Motor neuron (in vitro differentiated cells): ENCODE measurements at places on chromosomes 6 and 20.

- no peak for ATAC-seq
These were observed 114.2 kb upstream of the PHACTR1 start for GRCh38 chr6:12602342-12602741.

- no peak for ATAC-seq
These were observed 315.7 kb downstream of the TRDN start for GRCh38 chr6:123321020-123321419.

DNA sequence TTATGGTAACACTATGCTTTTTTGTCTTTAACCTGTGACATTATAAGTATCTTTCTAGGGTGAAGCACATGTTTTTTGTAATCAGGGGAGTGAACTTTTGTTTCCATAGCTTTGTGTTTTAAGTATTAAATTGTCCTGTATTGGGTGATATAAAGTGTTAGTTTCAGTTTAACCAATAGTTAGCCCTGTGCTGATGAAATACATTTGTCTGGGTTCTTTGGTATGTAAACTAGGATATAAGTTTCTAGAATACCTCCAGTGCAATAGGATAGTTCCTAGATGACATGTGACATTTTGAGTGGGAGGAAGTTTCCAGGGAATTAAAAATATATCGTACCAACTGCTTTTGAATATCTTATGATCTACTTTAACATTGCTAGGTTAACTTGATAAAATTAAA is 611.0 kb upstream of the MARCKS start:
- no peak for ATAC-seq

GRCh38 chr20:59429396-59429795 is 129.0 kb downstream of the EDN3 start:
- no peak for ATAC-seq

DNA sequence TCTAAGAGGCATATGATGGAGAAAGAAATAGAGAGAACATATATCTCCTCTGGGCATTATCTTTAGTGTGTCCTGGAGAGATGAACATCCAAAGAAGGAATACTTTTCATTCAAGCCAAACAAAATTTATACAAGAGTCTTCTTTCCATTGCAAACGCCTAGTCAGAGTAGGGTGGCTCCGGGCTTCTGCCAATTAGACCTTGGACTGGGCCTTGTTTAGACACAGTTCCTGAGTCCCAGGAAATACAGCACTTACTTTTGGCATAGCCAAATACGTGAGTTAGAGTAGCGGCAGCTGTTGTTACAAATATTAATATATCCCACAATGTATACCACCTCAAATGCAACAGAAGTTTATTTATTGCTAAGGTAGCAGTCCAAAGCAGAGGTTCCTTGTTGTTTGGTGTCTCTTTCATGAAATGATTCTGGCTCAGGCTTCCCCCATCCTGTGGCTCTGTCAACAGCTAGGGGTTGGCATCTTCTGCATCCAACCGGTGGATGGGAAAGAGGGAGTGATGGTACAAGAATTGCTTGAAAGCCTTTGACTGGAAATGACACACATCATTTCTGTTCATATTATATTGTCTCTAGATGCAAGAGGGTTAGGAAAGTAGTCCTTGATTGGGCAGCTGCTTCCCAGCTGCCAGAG is 148.0 kb upstream of the SPACA1 start:
- no peak for ATAC-seq

DNA sequence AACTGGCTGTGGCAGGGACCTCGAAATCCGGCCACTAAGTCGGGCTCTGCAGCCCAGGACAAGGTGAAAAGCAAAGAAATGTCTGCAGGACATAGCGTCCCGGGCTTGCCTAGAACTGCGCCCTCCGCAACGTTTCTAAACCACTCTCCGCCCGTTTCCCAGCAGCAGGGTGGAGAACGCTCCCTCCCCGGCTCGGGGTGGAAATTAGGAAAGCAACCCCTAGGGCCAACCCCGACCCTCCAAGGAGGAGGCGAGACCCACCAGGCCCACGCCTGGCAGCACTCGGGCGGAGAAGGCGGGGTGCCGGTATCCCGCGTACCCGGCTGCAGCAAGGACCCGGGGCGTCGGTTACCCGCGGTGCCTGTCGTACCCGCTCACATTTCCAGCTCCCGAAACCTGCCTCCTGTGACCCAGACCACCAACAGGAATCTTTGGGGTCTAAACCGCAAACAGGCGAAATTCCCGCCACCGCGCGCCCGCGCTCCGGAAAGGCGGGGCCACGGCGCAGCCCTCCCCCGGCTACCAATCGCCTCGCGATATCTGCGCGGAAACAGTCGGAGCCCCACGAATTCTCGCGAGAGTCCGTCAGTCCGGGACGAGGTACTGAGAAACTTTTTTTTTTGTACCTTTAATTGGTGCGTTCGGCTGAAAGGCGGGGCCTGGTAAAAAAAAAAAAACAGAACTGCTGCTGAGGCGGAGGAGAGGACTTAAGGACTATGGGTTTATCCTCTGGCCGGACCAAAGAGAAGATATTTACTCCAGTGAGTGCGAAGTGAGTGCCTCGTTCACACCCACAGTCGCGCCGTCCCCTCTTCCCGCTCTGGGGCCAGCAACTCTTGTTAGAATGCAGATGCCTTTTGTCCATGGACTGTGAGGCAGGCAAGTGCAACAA is at the start of gene MMS22L:
Gene MMS22L (minus strand): TSS at position 491 of the 892 bp plus-strand sequence. CDS start 739 bp downstream, outside the sequence.
- peak; percentile 99 for ATAC-seq

GRCh38 chr20:25318471-25319240 is 70.8 kb downstream of the PYGB start:
- peak; percentile 29 for ATAC-seq

DNA sequence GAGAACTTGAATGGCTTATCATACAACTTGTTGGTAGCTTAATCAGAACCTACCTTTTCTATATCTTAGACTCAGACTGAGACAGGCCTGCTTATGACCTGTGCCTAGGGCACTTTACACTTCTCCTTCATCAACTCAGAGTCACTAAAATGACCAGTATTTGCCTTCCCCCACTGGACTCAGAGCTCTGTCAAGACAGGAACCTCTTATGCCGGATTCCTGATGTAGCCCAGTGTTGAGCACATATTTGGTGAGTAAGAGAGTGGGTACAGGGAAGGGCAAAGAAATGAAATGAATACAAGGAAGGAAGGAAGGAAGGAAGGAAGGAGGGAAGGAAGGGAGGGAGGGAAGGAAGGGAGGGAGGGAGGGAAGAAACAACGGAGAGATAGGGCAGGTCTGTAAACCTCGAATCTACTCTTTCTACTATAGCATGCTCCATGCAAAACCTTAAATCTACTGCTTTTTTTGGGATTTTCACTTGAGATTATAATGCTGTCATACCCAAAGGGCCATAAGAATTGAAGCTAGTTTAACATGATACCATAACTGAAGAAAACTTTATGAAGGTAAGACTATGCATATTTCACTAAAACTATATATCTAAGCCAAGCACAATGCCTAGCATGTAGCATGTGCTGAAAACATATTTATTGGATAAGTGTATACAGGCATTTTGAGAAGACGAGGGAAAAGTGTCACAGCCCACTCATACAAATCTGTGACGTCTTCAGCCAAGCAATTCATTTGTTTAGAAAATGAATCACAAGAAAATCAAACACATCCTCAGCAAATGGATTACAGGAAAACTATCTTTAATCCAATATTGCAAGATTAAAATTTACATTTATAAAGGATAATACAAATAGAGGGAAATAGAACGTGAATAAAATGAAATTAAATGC is 89.9 kb downstream of the RFX6 start:
- ATAC-seq = no peak

- ATAC-seq = no peak
These were observed 550.0 kb downstream of the PHF3 start for GRCh38 chr6:64185621-64186020.

- ATAC-seq = no peak
These were observed 581.1 kb upstream of the CITED2 start for GRCh38 chr6:139955366-139956155.

DNA sequence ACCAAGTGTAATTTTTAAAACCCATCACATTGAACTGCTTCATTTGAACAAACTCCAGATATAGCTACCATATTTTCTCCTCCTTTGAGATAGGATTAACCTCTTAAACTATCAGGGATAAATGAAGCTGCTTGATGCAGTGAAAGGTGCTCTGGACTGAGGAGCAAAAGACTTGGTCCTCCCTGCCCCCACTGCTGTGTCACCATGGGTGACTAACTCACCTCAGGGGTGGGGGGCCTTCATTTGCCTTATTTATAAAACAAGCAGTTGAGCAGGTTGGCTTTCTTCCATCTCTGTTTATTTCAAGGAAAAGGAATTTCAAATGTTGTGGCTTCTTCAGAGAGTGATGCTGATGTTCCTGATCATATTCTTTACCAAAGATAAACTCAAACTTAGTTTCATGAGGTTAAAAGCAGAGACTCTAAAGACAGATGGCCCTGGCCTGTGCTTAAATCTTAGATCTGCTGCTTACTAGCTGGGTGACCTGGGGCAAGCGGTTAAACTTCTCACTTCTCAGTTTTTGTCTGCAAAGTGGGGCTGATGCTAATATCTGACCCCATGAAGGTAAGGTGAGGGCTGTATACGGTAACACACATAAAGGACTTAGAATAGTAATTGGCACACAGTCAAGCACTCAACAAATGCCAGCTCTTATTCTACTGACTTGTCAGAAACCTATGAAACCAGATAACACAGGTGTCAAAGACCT is 50.5 kb downstream of the FHL5 start:
- ATAC-seq = no peak

DNA sequence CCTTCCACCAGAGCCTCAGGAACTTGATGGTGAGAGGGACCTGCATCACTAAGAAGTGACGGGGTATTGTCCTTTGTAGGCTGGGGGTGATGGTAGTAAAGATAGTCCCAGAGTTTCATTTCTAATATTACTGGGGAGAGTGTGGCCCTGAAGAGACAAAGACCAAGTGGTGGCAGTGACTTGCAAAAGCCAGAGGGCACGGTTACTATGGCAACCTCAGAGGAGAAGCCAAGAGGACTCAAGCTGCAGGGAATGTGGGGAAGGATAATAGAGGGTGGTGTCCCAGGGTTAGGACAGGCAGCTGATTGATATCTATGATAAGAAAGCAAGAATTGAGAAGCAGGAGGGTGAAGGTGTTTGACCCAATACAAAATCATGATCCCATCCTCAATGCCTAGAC is 42.5 kb downstream of the HLA-G start:
- ATAC-seq = no peak

DNA sequence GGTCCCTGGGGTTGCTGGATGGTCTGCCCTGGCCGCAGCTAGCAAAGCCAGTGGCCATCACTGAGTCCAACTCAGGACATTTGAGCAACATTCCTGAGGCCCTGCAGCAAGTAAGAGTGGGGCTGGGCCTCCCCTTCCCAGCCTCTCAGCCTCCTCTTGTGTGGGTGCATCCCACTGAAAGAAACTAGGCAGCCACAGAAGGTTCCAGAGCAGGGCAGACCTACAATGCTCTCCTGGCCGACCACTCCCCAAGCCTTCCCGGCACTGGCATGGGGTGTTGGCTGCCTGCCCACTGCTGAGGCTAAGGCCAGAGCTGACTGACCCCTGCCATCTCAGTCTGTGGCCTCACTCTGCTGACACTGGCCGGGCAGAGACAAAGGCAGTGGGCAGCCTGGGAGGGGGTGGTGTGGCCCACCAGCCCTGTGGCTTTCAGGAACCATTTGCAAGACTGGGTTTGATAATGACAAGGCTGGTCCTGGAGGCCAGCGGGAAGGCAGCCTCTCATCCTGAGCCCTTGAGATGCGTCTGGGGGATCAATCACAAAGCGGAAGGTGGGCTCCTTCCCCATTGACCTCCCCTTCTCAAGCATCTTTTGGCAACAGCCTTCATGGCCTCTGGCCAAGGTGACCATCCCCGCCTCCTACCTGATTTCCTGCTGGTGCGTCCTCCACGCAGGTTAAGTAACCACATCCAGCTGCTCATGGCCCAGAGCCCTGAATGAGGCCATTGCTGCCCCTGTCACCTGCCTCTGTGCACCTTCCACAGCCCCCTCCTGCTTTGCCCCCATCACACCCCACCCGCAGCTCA is 9.6 kb downstream of the DLGAP4 start:
- no peak for ATAC-seq

DNA sequence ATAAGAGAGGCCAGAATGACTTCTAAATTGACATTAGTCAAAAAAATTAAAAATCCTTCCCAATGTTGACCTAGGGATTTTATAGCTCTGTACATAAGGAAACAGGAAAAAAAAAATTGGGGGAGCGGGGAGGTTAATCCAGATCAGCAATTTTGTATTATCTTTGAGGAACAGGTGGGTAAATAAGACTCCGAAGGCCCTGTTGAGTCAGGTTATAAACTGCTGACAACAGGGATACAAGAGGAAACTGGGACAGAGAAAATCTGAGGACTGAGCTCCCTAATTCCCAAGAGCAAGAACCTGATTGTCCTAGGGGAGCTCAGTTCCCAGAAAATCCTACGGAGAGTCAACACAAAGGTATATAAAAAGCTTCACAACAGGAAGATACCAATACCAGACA is 26.8 kb upstream of the CRIP3 start:
- no peak for ATAC-seq

DNA sequence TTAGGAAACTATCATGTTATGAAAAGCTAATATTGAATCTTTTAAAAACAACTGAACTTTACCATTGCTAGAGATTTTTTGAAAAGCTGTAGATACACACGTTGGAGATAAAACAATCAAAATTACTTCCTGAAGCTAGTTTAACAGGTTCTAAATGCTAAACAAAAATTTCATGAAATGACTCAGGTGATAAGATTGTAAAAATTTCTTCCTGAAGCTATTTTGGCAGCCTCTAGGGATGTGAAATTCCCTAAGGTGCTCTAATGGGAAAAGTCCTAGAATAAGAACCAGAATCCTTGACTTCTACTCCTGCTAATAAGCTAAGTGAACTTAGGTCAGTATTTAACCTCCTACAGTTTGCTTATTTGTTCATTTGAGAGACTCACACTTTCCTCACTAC is 8.5 kb downstream of the GCM2 start:
- no peak for ATAC-seq

DNA sequence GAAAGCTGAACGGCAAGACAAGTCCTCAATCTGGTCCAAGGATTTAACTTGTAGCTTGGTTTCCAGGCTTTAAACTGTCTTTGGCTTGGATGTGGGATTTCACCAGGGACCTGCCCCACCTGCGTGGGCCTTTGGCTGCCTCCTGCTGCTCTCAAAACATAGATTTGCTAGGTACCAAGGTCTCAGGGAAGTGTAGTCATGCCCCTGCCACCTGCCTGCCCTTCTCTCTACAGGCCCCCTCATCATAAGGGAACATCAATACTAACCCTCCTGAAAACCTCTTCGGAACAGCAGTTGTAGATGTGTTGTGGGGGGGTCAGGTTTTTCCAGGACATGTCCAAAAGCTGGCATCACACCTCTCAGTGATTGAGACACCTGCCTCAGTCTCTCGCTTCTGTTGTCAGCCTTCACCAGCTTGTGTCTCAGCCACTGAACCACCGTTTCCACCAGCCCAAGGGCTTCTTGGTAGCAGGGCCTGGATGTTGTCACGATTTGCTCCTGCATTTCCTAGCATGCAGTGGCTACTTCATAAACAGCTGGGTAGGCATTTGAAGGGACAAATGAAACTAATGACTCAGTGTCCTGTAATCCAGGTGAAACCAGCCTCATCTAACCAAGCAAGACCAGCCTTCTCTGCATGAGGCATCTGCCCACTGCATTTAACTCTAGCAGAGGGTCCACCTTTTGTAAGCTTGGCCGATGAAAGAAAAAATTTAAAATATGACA is 141.6 kb upstream of the THBS2 start:
- no peak for ATAC-seq
